ENCODE measurements at places on chromosomes 11 and 22.
A peak's percentile ranks its signal among the peaks of the same experiment; 100 is the strongest.

DNA sequence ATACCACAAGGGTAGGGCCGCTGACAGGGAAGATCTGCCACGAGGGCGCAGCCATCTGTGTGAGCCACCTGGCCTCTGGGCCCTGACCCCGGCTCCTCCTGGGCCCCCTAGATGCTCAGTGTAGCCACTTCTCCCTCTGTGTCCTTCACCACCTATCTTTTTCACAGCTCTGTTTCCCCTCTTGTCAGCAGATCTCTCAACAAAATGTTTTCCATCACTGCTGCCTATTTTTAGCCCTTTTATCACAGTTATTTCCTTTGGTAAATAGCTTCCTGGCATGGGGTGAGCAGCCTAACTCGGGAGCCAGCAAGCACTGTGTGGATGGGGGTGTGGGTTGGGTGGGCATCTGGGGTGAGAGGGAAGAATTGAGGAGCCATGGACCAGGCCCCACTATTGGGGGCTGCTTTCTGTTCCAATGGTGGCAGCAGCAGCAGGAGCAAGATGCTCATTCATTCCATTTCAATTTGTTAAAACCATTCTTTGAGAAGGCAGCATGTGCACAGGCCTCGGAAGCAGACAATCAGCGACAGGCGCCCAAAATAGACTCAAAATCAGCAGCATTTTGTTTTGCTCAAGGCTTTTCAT is 135.2 kb upstream of the NAV2 start:
- DNase-seq, result no peak

DNA sequence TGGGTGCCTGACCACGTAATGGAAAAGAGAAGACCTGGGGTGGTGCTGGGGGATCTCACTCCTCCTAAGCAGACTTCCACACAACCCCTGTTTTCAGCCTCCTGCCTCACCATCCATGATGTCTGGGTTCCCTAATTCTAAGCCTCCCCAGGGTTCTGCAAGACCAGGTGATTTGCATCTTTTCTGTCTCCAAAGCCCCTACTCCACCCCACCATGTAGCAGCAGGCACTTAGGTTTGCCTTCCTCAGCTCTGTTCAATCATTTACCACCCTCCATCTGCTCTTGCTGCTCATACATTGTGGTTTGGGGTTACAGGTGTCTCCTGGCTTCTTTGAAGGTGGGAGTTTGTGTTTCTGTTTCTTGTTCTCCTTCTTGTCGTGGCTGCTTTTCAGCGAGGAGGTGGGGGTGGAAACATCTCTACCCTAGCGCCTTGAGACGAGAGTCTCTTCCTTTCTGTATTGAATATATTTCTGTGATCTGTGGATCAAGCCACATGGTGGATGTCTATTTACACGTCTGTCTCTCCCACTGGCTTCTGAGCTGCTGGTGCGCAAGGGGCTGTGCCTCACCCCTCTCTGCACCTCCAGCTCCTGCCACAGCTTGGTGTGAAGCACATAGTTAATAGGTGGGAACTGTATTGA is 6.6 kb upstream of the SSTR3 start:
- no peak for DNase-seq

DNA sequence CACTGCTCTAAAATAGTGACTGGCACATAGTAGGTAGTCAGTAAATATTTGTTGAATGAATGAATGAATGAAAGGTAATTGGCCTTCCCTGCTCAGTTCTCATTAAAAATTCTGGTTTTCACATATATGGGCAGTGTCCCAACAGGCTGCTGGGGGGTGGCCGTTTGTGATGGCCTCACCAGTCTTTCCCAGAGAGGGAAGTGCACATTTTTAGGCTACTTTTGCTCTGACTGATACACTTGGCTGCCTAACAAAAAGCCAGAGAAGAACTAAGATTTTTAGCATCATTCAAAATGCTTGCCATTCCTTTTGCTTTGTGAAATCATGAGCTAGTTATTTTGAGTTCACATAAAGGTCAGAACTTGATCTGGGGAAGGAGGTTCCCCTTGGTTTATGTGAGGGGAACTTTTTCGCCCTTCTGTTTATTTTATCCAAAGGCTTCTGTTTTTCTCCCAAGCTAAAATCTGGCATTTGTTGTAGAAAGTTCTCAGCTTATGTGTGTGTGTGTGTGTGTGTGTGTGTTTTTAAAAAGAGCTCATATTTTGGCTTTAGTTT is 83.1 kb downstream of the PTPRJ start:
- peak; percentile 98 for DNase-seq

DNA sequence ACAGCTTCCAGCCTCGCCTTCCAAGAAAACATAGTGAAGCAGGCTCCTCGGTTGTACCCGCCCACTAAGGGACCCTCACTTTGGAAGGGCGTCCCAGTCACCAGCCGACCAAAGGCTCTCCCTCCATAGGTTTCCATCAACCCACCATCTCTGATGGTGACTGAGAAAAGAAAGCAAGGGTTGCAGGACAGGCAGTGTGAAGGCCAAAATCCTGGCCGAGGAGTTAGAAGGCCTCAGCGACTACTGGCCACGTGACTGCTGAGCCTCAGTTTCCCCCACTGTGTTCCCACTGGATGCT is 2.7 kb downstream of the FXYD6 start:
- DNase-seq, result no peak

- no peak for DNase-seq
Measured at GRCh38 chr11:46452918-46453517, 61.4 kb upstream of the CHRM4 start.

Measured in HFFc6 (cell line).